ENCODE measurements at places on chromosomes 13 and 19.

DNA sequence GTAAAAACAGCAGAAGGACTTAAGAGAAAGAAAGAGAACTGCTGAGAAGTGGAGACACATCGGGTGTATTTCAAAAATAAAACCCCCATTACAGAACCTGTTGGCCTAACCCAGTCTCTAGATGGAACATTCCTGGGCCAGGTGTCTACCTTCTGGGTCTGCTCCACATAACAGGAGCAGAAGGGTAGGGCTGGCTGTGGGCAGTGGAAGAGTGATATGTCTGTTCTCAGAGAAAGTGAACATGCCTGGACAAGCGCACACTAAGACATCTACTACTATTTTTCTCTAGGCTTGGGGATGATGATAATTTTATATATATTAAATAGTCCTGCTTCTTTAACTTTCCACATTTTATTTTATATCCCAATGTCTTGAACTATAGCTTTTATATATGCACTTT lies 267.1 kb downstream of the TBC1D4 start:
- no peak for DNase-seq

GRCh38 chr13:107099661-107100060 lies 531.7 kb upstream of the ARGLU1 start:
- no peak for DNase-seq

DNA sequence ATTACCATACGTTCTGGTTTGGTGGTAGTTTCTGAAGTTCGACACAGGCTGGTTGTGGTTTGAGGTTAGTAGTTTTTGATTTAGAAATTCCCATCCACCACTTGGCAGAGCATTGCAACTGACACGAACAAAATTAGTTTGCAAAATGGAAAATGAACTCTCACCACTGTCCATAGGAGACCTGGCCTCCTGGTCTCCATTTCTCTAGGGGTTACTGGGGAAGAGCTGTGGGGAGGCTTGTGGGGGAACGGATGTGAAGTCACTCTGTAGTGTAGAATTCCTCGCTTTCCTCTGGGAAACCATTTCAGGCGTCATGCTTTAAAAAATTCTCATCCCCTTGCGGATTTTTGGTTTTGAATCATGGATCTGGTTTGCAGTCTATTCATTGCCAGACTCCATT lies 321.5 kb upstream of the MAB21L1 start:
- DNase-seq: no peak

DNA sequence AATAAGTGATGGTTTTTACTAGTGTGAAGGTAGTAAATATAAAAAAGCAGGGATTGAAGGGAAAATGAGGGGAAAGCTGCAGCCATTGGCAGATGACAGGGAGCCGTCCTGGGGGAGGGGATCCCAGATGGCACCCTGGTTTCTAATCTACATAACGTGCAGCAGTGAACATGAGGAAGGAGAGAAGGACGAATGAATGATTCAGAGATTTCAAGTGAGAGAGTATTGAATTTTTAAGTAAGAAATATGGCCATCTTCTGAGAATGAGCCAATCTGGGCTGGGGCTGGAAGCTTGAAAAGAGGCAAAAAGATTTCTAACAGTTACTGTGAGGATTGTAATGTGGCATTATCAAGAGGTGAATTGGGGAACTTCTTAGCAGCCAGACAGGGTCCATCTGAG lies 414.2 kb downstream of the MYO16 start:
- no peak for DNase-seq

GRCh38 chr13:110368408-110368807 lies 61.3 kb downstream of the COL4A2 start:
- no peak for DNase-seq

GRCh38 chr19:13817018-13817614 lies 21.9 kb downstream of the ZSWIM4 start:
- no peak for DNase-seq

DNA sequence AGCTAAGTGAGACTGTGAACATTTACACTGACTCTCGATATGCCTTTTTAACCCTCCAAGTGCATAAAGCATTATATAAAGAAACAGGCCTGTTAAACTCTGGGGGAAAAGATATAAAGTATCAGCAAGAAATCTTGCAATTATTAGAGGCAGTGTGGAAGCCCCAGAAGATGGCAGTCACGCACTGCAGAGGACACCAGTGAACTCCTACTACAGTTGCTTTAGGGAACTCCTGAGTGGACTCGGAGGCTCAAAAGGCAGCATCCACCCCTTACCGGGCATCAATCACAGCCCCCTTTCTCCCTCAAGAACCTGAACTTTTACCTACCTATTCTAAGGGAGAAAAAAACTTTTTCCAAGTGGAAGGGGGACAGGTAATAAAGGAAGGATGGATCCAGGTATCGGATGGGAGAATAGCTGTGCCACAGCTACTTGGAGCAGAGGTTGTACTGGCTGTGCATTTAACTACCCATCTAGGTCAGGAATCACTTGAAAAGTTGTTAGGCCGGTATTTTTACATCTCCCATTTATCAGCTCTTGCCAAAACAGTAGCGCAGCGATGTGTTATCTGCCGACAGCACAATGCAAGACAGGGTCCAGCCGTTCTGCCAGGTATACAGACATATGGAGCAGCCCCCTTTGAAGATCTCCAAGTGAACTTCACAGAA lies 80.1 kb downstream of the ZNF486 start:
- DNase-seq: no peak

DNA sequence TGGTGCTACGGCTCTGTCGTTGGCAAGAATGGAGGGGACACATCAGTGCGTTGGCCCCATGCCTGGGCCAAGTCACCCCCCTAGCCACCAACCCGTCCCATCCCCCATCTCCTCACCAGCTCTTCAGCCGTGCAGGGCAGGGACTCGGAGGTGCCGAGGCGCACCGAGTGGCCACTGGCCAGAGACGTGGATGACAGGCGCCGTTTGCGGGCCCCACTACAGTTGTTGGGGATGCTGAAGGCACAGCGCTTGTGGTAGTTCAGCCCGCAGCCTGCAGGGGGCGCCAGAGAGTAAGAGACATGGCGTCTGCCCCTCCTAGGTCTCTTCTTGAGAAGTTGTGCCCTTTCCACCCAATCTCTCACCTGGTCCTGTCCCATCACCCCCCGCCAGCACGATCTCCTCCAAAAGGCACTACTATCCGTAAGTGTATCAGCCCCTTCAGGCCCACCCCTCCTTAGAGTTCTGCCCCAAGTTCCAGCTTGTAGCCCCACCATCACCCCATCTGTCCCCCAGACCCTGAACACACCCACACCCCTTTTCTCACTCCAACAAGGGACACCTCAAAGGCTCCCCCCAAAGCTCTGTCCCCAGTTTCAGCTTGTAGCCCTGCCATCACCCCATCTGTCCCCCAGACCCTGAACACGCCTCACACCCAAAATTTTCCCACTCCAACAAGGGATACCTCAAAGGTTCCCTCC lies 12.4 kb downstream of the PRKD2 start:
- no peak for DNase-seq

DNA sequence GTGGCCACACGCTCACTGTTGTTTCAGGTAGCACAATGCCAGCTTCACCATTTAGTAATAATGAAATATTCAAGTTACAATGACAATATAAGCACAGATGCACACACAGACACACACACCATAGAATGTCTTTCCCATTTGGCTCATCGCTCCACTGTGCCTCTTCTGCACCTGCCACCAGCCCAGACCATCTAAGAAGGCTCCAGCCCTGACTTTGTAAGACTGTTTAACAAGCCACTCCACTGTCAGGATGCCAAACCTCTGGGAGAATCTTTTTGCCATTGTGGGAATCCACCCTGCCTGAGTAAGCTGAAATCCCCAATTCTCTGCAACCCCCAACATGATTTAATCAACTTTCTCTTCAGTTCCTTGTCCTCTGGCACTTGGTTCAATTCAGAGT lies 60.6 kb downstream of the LHFPL6 start:
- no peak for DNase-seq

DNA sequence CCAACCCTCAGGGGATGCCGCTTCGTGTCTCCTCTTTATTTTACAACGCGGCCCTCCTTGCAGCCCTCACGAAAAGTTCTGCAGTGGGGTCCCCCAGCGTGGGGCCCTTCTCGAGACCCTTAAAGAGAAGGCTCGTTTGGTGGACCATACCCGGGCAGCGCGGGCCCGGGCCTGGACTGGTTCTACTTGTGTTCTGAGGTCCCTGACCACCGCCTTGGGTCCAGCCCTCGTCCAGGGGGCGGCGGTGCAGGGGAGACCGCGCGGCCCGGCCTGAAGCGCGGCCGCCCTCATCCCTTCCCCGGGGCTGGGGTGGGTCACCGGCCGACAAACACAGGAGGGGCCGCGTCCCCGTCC lies 400 bp upstream of the SERP2 start:
- no peak for DNase-seq

DNA sequence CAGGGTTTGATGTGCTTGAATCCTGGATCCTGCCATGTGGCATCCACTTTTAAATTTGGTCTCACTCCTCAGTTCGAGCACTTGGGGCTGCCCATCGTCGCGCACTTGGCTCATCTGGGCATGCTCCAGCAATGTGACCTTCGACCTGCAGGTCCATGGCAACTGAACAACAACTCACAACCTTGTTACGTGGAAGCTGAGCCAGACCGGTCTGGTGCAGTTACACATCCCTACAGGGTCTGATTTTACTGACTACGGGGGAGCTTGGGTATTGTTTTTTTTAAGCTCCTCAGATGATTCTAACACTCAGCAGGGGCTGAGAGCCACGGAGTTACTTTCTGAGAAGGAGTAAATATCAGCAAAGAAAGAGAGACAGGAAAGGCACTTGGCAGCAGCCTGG lies 769.6 kb downstream of the UQCRFS1 start:
- DNase-seq: no peak

- DNase-seq: no peak
Measured at GRCh38 chr19:3358689-3359014, 7.7 kb upstream of the NFIC start.

- no peak for DNase-seq
Measured at GRCh38 chr19:19823916-19824315, 2.4 kb upstream of the ZNF506 start.

GRCh38 chr13:90868321-90868920 lies 479.1 kb upstream of the MIR17HG start:
- DNase-seq: peak; percentile 19

- DNase-seq: no peak
Measured at GRCh38 chr13:52887165-52887564, 38.7 kb upstream of the PCDH8 start.

DNA sequence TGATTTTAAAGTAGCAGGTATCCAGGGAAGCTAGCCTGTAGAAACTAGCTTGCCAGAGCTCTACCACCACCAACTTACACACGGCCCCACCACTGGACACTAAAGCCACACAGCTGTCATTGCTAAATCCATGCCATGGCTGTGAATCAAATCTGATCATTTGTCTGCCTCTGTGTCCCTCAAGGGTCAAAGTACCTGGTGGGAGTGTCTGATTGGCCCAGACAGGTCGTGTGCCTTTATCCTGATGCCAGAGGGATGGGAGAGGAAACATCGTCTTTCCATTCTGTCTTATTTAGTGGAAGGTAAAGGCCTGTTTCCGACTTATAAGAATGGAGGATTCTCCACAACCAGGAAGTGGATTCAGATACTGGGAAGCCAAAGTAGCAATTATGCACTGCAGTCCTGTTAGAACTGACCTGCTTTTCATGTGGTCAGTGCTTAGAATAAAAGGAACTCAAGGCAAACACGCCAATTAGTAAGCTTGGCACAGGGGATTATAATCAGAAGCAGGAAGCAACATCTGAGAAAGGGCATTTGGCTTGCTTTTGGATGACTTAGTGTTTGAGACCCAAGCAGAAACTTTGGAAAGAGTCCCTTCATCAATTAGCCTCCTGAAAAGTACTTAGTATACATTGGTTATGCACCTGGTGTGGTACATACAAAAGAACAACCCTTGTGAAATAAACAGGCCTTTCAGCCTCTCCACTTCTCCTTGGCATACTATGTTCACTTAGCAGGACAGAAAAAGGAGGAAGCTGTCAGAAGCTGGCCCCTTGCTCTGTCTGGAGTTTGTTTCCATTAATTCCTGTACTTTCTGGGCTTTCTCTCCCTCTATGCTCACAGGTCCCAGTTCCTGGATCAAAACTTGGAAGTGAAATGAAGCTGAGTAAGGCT lies 192.4 kb downstream of the NUFIP1 start:
- DNase-seq: no peak

GRCh38 chr19:18340190-18340989 lies at the start of gene PGPEP1:
TSS of gene PGPEP1 (plus strand) at chr19:18340598. CDS start at chr19:18340682, 84 bp downstream.
- no peak for DNase-seq

DNA sequence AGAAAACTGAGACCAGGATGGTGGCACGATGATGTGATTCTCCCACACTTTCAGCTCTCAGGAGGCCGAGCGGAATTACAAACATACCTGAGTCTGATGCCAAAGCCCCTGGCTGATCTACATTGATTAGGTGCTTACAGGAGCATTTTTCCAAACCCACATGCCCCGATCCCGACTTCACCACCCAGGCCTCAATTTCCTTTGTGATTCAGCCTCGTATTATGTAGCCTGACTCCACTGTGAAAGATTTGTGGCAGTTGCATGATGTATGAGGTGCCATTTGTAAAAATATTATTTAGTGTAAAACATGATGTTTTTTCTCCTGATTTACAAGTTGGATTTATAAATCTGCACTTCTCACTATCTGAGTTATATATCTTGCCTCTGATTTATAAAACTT lies 118.0 kb downstream of the TSHZ3 start:
- DNase-seq: no peak

GRCh38 chr13:81283062-81283461 lies 942.1 kb upstream of the SPRY2 start:
- DNase-seq: no peak

GRCh38 chr13:98557937-98558792 lies 18.7 kb downstream of the STK24 start:
- DNase-seq: no peak

DNA sequence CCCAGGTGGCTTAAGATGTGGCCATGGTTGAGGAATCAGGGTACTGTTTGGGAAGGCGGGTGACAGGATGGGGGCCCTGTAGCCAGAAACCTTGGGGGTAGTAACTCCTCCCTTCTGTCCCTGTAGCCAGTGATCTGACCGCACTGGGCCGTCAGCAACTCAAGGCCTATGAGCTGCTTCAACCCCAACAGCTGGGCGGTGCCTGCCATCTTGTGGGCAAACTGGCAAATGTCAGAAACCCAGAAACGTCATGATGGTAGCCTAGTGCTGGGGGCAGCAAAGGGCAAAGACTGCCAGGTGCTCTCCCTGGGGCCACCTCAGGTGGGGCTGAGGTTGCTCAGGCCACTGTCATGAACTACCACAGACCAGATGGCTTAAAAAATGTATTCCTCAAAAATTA lies 3.5 kb downstream of the COPE start:
- no peak for DNase-seq

GRCh38 chr19:29245215-29245614 lies 32.3 kb upstream of the UQCRFS1 start:
- no peak for DNase-seq

DNA sequence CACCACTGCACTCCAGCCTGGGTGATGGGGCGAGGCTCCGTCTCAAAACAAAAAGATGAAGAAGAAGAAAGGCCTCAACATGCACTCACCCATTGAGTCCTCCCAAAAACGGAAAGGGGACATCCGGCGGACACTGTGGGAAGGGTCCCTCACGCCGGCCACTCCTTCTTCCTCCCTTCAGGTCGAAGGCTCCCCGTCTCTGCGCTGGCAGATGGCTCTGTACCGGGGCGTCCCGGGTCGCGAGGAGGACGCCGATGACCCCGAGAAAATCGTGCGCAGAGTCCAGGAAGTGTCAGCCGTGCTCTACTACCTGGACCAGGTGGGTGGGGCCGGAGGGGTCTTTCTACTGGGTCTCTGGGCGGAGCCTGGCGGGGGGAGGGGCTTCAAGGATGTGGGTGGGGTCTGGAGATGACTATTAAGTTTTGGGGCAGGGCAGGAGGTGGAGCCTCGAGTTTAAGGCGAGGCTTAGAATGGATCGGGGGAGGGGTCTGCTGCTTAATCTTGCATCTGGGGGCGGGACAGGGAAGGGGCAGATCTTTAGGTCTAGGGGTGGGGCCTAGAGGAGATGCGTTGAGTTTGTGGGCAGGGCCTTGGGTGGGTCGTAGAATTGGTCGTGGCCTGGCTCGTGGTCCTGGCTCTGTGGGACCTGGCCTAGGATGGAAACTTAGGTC lies 90.2 kb downstream of the MAP4K1 start:
- DNase-seq: no peak

Measured in NCI-H1417 treated with DMSO at 0.1 percent for 48 hours (cell line).